ENCODE measurements at places on chromosomes 6 and 20.
A peak's percentile ranks its signal among the peaks of the same experiment; 100 is the strongest.

GRCh38 chr20:1718604-1719384 is 61.2 kb upstream of the SIRPG start:
- DNase-seq = peak; percentile 34

DNA sequence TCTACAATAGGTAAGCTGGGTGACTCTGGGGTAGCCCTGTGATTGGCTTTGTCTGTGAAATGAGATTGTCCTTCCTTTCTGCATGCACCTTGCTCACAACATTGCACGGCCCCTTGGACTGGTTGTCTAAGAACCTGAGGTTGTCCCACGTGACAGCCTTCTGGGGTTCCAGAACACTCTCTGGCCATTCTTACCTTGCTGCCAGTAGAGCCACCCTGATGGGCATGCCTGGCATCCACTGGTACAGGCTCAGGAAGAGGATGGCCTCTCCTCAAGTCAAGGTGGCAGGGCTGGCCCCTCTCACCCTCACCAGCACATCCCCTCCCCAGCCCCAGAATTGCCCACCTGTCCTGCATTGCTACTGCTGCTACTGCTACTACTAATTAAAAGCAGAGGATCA is 335.0 kb downstream of the PACRG start:
- no peak for DNase-seq

DNA sequence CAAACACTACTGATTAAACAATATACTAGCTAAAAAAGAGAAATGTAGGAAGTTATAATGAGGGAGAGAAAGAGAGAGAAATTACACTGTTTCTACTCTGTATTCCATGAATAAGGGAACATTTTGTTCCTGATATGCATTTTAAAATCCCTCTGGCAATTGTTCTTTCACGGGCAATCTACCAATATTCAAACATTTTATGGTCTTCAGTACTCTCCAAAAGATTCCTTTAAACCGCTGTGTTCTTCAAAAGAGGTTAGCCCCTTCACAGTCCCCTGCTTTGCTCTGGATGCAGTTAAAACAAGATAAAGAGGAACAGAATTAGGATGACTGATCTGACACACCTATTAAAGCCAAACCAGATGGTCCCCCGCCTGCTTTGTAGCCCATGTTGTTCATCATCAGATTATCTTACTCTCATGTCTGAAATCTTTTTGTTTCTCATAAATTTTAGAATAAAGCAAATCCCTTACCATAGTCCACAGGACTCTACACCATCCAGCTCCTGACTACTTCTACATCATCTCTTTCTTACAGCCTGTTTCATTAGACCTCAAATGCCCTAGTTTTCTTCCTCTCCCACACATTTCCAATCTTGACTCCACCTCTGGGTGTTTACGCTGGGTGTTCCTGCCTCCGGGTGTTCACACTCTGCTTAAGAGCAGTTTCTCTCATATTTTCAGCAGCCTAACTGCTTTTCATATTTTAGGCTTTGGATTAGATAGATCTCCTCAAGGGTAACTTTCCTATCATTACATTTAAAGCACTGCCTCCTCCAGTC is 399.7 kb downstream of the COL12A1 start:
- no peak for DNase-seq

DNA sequence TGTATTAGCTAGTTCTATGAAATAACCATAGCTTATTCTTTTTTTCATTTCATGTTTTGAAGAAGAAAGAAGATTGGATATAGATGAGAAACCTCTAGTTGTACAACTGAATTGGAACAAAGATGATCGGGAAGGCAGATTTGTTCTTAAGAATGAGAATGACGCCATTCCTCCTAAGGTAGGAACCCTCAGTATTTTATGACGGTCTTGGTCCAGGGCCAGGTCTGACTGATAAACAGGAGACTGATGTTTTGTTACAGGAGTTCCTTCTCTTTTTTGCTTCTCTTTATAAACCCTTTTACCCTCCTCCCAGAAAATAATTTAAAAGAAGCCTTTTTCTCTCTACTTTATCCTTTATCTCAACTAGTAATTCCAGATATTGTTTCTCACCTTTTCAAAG is 43.6 kb downstream of the AFDN start:
- no peak for DNase-seq

GRCh38 chr6:72401865-72402264 is 220.0 kb upstream of the KCNQ5 start:
- no peak for DNase-seq

- DNase-seq = peak; percentile 71
Observed at GRCh38 chr6:154732538-154733182, 556 bp upstream of the SCAF8 start.

DNA sequence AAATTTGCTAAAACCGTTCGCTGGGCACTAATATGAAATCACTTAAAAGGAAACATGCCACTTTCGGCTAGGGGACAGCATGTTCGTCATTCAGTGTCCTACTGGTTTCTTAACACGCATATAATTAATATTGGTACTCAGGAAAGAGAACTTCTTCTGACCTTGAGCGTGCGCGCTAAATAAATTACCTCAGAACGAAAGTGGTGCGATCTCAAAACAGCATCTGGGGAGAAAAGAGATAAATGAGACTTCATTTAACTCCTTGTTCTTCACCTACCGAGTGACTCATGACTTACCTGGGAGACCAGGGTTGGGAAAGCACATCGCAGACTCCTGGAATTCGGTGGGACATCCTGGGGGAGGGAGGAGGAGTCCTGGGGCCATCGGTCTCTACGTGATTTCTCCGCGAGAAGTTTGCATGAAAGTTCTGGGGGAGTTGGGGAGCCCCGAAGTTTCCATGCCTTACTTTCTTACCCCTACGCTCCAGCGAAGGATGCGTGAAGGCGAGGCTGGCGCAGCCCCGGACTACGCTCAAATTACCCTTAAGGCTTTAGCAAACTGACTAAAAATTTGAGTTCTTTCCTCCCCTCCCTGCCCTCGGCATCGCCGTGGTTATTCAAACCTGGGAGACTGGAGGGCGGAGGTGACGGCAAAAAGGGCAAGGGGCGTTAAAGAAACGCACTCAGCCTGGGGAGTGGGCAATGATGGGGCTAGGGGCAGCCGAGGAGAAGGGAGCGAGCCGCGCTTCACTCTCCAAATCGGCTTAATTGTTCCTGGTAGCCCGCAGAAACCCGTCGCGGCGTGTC is 1.1 kb upstream of the BEND6 start:
- no peak for DNase-seq

Data from pons (tissue), 1 donor.